ENCODE measurements at places on chromosomes 7 and 10. TPM values are rescaled to one million over a fixed set of nuclear protein-coding genes. Genes with fewer than 3 reads are reported as not detected.

The LOXL4 gene
- polyA plus RNA-seq = 11.5 TPM

The CLCN1 gene
- polyA plus RNA-seq = 2.5 TPM

The STK17A gene
- polyA plus RNA-seq = 20.0 TPM

The RASA4B gene
- 37.1 TPM for polyA plus RNA-seq

The CROT gene
- 9.6 TPM for polyA plus RNA-seq

The SPDYE8 gene
- polyA plus RNA-seq = 0.41 TPM

The OR2A12 gene
- not detected for polyA plus RNA-seq

The RELN gene
- 2.1 TPM for polyA plus RNA-seq

The POLR2J2 gene
- polyA plus RNA-seq = 6.7 TPM

The CLRN3 gene
- not detected for polyA plus RNA-seq

The SKIDA1 gene
- 2.2 TPM for polyA plus RNA-seq

The TMEM236 gene
- 0.49 TPM for polyA plus RNA-seq

The CALML5 gene
- polyA plus RNA-seq = 0.99 TPM

The ZNF117 gene
- 14.6 TPM for polyA plus RNA-seq

The MKX gene
- polyA plus RNA-seq = 0.93 TPM

The HKDC1 gene
- polyA plus RNA-seq = not detected

The TEX36 gene
- polyA plus RNA-seq = not detected

The LRGUK gene
- polyA plus RNA-seq = 1.3 TPM

The STEAP4 gene
- polyA plus RNA-seq = 7.5 TPM

The THSD7A gene
- 3.8 TPM for polyA plus RNA-seq

The FGL2 gene
- 22.2 TPM for polyA plus RNA-seq

The CH25H gene
- polyA plus RNA-seq = 0.80 TPM

The GPR15LG gene
- not detected for polyA plus RNA-seq

The OR6V1 gene
- polyA plus RNA-seq = not detected

The GTF2IRD1 gene
- 50.8 TPM for polyA plus RNA-seq

The MOGAT3 gene
- not detected for polyA plus RNA-seq

The HSPA14 gene
- 13.3 TPM for polyA plus RNA-seq

The NMT2 gene
- 15.9 TPM for polyA plus RNA-seq

The HTR5A gene
- polyA plus RNA-seq = not detected

The CLDN12 gene
- polyA plus RNA-seq = 19.6 TPM

The SLC39A12 gene
- not detected for polyA plus RNA-seq

The PVRIG gene
- 10.1 TPM for polyA plus RNA-seq

The CPA4 gene
- polyA plus RNA-seq = 1.9 TPM

The ERVW-1 gene
- polyA plus RNA-seq = 1.8 TPM

The MRC1 gene
- 13.7 TPM for polyA plus RNA-seq

The MRPL43 gene
- polyA plus RNA-seq = 88.7 TPM

The HOXA4 gene
- 24.6 TPM for polyA plus RNA-seq

The ABLIM1 gene
- 43.9 TPM for polyA plus RNA-seq

Data from hindlimb muscle (tissue), 1 donor.